ENCODE measurements at places on chromosomes 1 and 21.

DNA sequence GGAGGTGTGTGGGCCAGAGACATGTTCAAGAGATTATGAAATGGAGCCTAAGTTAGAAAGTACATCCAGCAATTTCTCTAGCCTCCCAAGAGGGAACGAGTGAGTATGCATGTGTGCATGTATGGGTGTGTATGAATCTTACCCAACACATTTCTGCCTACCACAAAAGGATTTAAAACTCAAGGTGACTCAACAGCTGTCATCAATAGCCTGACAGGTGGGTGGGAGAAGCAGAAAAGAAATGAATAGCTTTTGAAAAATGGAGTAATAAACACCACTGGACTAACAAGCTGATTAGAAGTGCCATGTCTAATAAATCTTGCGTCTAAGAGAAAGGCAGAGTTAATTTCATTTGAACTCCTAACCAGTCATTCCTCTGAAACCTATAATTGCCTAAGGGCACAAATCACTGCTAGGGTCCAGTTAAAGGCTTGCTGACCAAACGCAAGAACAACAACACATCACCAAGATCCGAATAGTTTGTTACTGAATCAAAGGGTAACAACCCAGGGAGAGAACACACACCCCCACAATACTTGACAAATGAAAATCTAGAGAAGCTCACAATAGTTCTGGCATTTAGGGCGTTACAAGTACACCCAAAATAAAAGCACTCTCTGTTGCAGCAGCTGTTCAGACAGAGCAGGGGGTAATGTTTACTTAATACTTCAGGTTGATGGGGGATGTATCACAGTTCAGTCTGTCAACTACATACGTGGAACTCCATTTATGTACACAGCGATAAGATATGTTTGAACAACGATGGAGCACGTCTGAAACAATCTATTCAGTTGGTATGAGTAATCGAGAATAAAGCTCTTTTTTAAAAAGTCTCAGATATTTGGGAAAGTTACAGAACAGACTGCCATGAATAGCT is 1.4 kb downstream of the KIAA0319L start:
- DNase-seq = no peak

DNA sequence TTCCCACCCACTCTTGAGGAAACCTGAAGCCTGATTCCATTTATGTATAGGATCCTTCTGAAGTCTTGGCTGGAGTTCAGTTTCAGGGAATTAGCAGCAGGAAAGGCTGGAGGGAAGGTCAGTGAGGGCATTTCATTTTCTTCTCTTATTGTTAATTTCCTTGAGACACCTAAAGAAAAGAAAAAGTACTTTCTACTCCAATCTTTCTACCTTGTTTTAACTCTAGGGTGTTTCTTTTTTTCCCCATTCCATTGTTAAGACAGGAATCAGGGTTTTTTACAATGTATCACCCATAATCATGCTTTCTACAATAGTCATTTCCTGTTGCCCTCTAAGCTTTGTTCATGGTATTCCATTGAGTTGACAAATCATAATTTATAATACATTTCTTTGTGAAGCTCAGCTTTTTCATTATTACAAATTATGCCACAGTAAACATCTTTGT is 27.4 kb downstream of the SNRPE start:
- DNase-seq = peak; percentile 85

DNA sequence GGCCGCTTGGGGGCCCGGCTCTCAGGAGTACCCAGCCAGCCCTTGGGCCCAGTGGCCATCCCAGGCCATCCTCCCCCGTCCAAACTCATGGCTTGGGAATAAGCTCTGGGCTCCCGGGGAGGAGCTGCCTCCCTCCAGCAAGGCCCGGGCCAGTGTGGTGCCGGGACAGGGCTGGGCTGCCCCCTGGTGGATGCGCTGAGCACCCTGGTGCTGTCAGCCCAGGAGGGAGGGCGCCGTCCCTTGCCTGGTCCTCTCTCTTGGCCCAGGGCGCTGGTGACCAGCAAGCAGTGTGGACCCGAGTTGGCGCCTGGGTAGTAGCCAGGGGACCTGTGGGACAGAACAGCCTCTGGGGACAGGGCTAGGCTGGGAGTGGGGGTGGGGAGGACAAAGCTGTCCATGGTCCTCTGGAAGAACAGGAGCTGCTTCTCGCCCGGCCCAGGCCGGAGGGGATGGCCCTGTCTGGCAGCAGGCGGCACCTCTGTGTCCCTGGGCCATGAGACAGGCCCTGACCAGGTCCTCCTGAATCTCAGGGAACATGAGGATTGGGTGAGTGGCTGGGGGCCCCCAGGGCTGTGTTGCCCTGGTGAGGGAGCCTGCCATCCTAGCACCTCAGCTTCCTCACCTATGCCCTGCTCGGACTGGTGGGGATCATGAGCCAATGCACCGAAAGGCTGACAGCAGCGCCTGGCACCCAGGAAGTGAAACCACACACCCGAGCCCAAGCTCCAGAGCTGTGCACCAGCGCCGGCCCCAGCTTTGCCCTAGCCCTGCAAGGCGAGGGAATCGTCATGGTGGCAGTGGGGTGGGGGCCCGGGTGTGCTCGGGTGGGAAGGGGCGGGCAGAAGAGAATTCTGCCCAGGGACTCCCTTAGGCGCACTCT is 9.4 kb downstream of the MORN1 start:
- DNase-seq = peak; percentile 71

DNA sequence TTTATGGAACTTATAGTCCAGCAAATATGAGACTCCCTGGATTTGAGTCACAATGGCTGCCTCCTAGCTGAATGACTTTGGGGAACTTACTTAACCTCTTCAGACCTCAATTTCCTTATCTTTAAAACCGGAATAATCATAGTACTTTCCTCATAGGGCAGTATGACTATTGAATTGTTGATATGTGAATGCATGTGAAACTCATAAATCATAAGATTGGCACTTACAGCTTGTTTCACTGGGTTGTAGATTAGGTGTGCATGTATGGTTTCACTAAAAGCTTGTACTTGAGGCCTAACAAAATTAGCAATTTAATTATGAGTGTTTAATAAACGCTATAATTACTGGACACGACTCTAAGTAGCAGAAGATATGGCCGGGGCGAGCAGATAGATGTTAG is 72.5 kb downstream of the ST6GALNAC5 start:
- no peak for DNase-seq

DNA sequence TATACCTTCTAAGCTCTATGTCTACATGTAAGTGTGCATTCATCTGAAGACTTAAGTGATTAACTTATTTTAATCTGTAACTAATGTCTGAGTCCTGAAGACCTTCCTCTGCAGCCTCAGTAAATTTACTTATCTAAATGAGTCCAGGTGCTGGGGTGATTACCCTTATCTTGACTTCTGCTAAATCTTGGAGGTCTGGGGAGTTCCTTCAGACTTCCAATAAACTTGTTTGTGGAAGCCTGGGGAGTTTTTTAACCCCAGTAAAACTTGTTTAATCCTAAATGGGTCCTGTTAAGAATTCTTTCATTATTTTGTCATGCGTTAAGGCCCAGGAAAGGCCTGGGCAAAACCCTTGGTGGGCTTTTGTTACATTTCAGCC is 37.0 kb downstream of the RSPH1 start:
- no peak for DNase-seq

DNA sequence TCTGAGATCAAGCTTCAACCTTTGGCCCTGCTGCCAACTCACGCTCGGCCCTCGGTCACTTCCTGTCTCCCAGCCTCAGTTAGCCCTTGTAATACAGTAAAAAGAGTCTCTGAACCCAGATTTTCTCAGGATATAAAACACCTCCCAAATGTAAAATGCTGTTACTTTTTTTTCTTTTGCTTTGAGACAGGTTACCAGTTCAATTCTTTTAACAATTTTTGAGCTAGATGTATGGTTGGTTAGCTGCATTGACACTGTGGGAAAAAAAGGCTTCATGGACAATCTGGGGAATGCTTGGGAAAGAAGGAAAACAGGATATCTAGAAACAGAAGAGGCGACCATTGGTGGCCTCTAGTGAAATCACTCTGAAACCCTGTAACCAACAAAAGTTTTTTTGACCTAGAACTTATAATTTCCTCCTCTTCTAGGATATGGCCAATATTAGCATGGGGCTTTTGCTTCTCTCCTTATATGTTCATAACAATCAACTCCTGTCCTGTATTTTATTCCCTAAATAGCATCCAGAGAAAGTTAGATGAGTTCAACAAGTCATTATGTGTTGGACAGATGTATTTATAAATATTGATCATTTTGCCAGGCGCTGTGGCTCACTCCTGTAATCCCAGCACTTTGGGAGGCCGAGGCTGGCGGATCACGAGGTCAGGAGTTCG is 1.3 kb downstream of the CMPK1 start:
- peak; percentile 8 for DNase-seq

DNA sequence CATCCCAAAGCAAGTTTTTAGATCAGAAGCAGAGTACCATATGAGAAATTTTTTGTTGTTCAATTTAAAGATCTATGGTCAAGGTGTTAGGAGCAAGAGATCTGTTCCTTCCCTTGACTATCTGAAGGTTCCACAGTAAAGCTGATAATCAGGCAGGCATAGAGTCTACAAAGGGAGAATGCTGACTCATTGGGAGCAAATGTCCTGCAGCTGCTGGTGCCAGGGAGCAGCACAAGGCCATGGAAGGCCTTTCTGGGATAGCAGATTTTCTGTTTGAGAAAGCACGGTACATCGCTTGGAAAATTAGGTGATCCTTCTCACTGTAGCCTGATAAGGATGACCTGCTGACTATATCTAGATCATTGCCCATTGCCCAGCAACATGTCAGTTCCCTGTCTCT is 210.1 kb upstream of the C1orf87 start:
- DNase-seq = peak; percentile 37

- no peak for DNase-seq
Measured at GRCh38 chr1:6588893-6589520, 9.2 kb downstream of the ZBTB48 start.

GRCh38 chr1:71950579-71950978 is 331.8 kb downstream of the NEGR1 start:
- no peak for DNase-seq

DNA sequence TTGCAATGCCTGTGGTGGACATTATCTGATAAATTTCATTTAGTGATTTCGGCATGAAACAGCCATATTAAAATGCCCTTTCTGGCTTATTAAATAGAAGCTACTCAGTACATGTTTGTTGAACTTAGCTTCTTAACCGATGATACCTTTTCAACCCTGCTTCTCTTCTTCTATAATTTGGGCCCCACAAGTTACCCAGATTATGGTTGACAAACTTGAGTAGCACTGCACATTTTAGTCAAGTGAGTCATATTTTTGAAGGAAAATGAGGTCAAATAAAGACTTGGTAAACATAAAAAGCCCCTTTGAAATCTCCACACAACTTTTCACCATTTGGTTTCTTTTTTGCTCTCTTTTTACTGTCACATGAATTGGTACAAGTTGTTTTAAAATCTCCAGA is 33.8 kb downstream of the GIPC2 start:
- peak; percentile 62 for DNase-seq

DNA sequence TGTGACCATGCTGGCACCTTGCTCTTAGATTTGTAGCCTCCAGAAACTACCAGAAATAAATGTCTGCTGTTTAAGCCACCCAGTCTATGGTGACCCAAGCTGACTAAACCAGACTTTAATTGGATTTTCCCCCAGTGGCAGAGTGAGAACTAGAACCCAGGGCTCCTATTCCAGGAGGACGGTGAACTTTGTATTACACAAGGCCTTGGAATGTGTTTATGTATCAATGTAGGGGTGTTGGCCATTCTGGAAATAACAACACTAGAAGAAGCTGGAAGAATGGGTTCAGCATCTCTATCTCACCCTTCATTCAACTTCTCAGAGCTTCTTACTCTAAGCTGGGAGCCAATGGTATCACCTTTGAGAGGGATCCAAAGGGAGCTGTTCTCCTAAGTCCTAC is 37.0 kb downstream of the ARHGEF11 start:
- no peak for DNase-seq

DNA sequence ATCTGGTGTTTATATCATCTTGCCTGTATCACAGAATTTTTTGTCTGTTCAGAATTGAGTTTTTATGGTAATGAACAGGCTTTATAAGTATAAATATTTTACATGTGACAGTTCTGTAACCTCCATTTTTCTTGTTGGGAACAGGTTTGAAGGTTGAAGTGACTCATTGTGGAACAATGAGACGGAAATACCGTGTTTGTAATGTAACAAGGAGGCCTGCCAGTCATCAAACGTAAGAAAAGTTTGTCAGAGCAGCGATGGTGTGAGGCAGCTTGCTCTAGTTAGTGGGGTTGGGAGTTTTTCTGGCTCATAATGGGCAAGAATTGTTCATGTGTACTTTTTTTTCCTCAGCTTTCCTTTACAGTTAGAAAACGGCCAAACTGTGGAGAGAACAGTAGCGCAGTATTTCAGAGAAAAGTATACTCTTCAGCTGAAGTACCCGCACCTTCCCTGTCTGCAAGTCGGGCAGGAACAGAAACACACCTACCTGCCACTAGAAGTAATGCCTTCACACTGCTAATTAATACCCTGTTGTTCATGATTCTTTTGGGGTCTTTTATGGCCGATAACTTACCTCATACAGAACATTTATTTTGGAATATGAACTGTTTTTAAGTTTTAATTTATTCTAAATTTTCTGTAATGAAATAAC is 75.2 kb upstream of the TEKT2 start:
- peak; percentile 54 for DNase-seq

- DNase-seq = no peak
Measured at GRCh38 chr1:225479341-225479740, 51.5 kb upstream of the LBR start.

DNA sequence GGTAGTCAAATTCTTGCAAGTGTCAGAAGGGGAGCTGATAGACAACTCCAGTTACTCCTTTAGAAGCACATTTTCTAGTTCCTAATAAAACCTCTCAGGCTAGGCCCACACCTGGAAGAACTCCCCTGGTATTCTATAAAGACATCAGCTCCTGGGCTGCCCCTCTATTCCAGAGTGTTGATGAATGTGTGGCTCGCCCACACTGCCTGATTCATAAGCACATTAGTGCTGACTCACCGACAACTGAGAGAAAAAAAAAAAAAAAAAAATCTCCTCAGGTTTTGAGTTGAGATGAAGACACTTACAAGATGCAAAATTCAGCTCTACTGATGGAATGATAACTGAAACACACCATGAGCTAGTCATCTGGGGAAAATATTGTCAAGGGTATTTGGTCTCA is 188.1 kb downstream of the TNR start:
- peak; percentile 21 for DNase-seq

Measured in fibroblast of skin of back (primary cell).